ENCODE measurements at places on chromosomes 7 and 10. TPM values are rescaled to one million over a fixed set of nuclear protein-coding genes. Genes with fewer than 3 reads are reported as not detected.
A peak's percentile ranks its signal among the peaks of the same experiment; 100 is the strongest.

The GARIN1A gene
- polyA plus RNA-seq: 0.82 TPM

DNA sequence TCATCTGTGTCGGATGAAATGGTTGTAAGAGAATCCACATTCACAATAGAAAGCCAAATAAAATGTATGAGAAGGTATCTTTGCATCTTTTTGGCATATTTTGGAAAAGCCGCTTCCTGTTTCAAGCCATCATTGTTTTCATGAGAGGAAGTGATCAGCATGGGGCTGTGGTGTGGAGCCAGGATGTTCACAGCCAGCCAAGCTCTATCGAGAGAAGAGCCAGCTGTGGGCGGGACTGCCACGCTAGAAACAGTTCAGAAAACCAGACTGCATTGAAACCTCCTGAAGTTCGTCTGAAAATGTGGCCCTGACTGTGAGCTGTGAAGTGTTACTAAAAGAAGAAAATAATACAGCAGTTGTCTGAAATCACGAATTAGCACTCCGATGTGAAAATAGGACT, 21.2 kb upstream of the NPS start:
- peak; percentile 52 for DNase-seq

The RPEL1 gene
- not detected for polyA plus RNA-seq

DNA sequence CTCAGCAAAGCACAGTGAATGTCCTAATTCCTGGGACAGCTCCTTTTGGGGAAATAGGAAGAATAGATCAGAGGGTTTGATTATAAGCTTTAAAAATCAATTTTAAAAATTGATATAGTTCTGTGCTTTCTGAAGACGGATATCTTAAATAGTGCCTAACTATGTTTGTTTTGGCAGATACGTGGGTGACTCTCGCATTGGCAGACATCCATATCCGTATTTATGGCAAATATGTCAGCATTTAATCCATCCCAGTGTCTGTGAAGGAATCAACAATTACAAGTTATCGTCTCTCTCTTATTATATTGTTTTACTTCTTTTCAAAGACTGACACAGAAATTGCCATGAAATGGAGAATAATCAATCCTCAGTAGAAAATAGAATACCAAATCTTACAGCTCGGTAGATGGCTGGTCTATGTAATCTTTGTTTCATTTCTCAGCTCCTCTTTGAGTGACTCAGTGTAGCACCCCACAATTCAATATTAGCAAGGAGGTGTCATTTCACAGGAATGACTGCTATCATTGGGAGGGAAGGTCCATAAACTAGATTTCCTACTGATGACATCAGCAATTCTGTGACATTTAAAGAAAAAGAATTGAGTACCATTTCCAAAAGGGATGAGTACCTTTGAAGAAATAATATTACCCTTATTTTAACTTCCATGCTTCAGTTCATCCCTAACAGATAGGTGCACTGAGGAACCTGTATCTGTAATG, 186.4 kb upstream of the NFE2L3 start:
- no peak for DNase-seq
